ENCODE measurements at places on chromosomes 1 and 21.

GRCh38 chr1:201530741-201531531 is 8.0 kb upstream of the NAV1 start:
- DNase-seq, result peak; percentile 82

- no peak for DNase-seq
Observed at GRCh38 chr1:35834218-35834617, 26.4 kb downstream of the AGO4 start.

- no peak for DNase-seq
Observed at GRCh38 chr1:238073991-238074390, 183.3 kb upstream of the ZP4 start.

GRCh38 chr21:38734646-38735365 is 70.9 kb upstream of the ETS2 start:
- DNase-seq, result no peak

DNA sequence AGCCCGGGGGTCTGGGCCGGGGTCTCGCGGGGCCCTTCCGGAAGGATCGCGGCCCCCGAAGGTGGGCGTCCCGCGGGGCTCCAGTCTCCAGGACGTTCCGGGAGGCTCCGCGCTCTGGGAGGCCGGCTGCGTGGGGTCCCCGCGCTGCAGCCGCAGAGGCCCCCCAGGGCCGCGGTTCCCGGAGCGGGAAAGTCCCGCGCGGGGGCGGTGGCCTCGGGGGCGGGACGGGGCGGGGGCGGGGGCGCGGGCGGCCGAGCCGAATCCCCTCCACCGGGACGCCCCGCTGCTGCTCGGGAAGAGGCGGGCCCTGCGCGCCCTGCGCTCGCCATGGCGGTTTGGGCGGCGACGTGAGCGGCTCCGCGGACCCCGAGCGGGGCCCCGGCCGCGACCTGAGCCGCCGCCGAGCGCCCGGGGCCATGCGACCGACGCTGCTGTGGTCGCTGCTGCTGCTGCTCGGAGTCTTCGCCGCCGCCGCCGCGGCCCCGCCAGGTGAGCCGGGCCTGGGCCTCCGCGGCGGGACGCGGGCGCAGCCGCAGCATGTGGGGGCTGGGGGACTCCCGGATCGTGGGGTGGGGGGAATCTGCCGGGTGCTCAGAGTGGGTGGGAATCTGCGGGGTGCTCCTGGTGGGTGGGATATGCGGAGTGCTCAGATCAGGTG is at the start of gene IFNGR2:
Gene IFNGR2 (plus strand): TSS at position 286 of the 658 bp plus-strand sequence. CDS start 131 bp downstream, at position 417.
- DNase-seq, result peak; percentile 20

GRCh38 chr1:165376811-165377311 is 20.3 kb upstream of the LMX1A start:
- no peak for DNase-seq

GRCh38 chr1:236699366-236699765 is 13.1 kb downstream of the ACTN2 start:
- DNase-seq, result no peak

GRCh38 chr1:53657891-53658396 is 81.0 kb downstream of the GLIS1 start:
- DNase-seq, result no peak

GRCh38 chr1:67952071-67952470 is 98.4 kb downstream of the DIRAS3 start:
- no peak for DNase-seq

GRCh38 chr1:59903141-59903754 is 23.3 kb downstream of the CYP2J2 start:
- DNase-seq, result peak; percentile 61

DNA sequence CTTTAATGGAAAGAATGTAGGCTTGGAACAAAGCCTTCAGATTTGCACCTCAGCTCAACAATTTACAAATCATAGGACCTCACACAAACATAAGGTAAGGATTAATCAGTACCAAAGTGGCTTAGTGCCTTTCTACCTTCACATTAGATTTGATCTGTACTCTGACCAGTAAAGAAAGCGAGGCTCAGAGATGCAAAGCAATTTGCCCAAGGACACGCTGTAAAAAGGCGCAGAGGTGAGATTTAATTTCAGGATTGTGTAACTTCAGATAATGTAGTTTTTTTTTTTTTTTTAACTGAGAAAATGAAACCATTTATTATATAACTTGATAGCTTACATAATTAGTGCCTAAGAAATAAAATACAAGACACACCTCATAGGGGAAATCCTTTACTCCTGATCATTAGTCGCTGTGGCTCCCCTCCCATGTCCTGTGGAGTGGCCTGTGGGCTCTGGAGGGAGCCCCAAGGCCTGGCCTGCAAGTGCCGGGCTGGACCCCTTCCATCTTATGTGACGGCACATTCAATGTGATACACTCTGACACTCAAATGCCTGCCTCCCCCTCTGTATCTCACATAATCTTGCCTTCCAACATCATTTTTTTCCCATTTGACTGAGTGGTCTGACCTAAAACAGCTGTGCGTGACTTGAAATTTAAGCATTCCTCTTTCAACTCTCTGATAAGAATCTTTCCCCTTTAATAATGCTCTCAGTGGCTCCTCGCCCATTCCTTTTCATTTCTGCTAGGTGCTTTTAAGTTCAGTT is 426.5 kb upstream of the DAB1 start:
- DNase-seq, result no peak

DNA sequence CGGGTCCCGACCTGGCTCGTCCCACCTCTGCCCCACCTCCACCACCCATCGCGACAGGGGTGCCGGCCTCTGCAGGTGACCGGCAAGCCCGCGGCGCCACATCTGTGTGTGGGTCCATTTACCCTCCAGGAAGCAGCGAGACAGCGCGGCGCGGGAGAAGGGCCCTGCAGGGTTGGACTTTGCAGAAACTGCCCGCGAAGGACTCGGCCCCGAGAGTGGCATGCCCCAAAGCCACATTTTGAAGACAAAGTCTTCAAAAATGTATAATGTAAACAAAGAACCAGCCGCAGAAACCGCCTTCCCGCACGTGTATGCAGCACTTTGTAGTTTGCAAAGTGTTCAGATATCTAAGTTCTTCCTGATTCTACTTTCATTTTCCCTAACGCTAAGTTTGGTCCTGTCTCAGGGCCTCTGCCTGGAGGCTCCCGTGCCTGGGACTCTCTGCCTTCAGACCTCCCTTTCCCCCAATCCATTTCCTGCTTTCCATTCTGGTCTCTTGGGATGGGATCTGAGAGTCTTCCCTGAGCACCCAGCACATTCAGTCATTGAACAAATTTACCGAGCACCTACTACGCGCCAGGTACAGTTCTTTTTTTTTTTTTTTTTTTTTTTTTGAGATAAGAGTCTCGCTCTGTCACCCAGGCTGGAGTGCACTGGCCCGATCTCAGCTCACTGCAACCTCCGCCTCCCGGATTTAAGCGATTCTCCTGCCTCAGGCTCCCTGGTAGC is 524 bp upstream of the TMCO4 start:
- peak; percentile 51 for DNase-seq

GRCh38 chr1:223717123-223717522 is 4.8 kb downstream of the CAPN2 start:
- no peak for DNase-seq

All from SK-MEL-5 (cell line).